ENCODE measurements at places on chromosomes 16 and 17.

DNA sequence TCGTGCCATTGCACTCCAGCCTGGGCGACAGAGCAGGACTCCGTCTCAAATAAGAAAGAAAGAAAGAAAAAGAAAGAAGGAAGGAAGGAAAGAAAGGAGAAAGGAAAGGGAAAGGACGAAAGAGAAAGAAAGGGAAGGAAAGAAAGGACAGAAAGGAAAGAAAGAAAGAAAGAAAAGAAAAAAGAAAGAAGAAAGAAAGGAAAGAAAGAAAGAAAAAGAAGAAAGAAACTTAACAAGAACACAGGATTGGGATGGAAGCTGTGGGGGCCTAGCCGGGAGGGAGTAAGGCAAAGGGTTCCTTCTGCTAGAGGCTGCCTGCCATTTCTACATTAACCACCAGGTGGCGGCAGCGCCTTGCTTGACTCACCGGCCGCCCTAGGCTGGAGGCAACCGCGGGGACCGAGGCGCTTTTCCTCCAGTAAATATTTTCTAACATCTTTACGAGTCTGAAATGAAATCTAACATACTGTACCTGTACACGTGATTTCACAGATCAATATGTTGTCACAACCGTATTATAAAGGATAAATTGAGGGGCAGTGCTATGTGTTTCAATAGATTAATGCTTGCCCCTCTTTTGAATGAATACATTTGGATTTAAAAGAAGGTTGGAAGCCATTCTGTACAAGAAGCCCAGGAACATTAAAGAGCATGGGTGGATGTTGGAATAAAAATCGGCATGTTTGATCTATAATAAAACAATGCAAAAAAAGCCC lies 6.1 kb downstream of the GJD3 start:
- peak; percentile 32 for DNase-seq

GRCh38 chr17:42067371-42068091 lies 17.1 kb upstream of the C17orf113 start:
- DNase-seq, result no peak

DNA sequence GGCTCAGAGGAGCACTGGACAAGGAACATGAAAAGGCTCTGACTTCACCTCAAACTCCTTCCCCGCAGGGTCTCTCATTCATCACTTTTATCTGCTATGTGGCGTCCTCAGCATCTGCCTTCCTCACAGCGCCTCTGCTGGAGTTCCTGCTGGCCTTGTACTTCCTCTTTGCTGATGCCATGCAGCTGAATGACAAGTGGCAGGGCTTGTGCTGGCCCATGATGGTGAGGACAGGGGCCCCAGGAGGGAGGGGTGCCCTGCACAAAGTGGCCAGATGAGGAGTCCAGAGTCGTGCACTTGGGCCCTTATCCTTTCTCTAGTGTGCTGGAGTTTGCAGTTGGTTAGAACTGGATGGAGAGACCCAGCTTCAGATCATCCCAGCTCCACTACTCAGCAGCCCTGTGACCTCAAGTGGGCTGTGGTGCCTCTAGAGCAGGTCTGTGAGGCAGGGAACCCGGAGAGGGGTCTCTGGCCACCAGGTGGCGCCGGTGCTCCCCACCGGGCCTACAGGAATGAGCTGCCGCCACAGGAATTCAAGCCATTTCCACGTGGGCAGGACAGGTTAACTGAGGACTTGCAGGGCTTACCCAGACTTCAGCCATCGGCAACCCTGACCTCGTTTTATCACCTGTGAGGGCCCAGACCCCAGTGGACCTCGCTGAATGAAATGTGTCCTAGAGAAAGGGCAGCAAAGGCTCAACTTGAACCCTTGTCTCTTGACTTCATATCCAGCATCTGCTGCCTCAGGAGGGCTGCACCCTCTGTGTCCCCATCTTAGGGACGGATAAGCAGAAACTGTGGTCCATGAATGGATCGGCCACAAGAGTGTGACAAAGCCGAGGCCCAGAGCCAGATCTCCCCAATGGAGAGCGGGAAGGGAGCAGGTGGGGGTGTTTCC lies 4.0 kb downstream of the CMTM3 start:
- peak; percentile 10 for DNase-seq

DNA sequence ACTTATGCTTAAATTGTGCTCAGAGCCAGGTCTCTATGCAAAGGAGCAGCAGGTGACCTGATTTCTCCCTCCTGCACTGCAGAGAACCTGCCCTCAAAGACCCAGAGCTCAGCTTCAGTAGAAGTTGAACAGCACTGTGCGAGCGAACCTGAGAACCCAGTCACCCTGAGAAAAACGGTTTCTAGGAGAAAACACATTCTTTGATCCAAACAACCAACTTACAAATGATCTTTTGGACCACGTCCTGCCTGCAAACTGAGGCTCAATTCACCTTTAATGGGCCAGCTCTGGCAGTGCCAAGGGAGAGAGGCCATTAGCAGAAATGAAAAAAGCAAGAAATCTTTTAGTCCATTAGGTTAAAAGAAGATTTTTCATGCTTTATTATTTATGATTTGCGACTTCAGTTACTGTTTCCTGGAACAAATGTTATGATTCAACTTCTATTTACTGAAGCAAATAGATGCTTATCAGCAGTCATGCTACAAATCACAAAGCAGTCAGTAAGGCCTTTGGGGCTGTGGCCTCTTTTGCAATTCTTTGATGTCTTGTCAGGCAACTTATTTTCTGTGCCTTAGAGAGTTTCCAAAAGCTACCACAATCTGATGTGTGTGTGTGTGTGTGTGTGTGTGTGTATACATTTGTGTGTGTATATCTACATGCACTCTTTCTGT lies 65.7 kb upstream of the LRRC37A3 start:
- DNase-seq, result no peak

GRCh38 chr17:27360507-27360906 lies 66.6 kb downstream of the WSB1 start:
- DNase-seq, result no peak

Measured in NCI-H1436 treated with DMSO at 0.1 percent for 48 hours (cell line).